ENCODE measurements at places on chromosomes 6 and 20.
A peak's percentile ranks its signal among the peaks of the same experiment; 100 is the strongest.

GRCh38 chr6:168726312-168726856, 285.4 kb downstream of the SMOC2 start:
- DNase-seq = no peak

DNA sequence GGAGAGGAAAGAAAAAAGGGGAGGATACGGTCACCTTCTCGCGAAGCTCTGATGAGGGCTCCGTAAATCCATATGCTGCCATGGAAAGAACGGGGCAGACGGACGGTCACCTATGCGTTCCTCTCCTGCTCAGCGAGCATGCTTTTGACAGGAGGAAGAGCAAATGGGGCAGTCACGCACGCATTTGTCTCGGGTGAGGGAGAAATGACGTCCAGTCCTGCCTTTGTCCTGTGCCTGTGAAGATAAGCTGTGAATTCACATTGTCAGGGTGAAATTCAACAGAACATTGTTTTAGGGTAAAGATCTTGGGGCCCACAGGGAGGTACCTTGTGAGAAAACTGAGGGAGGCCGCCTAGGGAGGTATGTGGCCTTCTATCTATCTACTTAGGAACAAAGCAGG, 83.8 kb downstream of the IRF4 start:
- DNase-seq = no peak

DNA sequence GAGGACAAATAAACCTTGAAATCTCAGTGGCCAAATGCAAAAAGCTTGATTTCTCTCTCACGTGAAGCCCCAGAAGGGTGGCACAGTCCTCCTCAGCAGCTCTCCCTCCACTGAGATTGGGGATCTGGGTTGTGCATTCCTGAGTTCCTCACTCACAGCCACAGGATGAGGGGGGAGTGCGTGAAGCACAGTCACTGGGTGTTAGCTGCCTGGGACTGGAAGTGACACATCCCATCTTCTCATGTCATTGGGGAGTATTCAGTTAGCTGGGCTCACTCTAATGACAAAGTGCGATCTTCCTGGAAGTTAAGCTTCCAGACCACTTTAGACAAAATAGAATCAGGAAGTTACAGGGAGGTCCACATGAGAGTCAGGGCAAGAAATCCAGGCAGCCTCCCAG, 192.2 kb upstream of the LRFN2 start:
- no peak for DNase-seq

GRCh38 chr6:142763205-142763604, 181.8 kb downstream of the HIVEP2 start:
- no peak for DNase-seq

- DNase-seq = no peak
These were observed 15.2 kb downstream of the COL19A1 start for GRCh38 chr6:69881322-69882151.

DNA sequence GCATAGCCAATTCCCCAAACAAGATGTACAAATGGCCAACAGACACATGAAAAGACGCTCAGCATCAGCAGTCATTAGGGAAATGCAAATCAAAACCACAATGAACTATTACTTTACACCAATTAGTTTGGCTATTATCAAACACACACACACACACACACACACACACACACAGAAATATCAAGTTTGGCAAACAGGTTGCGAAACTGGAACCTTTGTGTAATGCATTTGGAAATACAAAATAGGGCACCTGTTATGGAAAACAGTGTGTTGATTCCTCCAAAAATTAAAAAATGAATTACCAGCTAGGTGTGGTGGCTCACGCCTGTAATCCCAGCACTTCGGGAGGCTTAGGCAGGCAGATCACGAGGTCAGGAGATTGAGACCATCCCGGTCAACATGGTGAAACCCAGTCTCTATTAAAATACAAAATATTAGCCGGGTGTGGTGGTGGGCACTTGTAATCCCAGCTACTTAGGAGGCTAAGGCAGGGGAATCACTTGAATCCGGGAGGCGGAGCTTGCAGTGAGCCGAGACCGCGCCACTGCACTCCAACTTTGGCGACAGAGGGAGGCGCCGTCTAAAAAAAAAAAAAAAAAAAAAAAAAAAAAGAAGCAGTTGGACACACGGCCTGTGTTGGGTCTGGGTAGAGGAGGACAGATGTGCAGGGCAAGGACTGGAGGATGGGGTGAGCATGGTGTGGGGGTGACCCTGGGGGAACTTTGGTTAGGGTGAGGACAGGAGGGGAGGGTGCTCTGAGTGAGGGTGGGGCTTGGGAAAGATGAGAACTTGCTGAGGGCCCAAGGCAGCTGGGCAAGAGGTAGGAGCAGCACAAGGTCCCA, 23.8 kb downstream of the HLA-F start:
- no peak for DNase-seq

DNA sequence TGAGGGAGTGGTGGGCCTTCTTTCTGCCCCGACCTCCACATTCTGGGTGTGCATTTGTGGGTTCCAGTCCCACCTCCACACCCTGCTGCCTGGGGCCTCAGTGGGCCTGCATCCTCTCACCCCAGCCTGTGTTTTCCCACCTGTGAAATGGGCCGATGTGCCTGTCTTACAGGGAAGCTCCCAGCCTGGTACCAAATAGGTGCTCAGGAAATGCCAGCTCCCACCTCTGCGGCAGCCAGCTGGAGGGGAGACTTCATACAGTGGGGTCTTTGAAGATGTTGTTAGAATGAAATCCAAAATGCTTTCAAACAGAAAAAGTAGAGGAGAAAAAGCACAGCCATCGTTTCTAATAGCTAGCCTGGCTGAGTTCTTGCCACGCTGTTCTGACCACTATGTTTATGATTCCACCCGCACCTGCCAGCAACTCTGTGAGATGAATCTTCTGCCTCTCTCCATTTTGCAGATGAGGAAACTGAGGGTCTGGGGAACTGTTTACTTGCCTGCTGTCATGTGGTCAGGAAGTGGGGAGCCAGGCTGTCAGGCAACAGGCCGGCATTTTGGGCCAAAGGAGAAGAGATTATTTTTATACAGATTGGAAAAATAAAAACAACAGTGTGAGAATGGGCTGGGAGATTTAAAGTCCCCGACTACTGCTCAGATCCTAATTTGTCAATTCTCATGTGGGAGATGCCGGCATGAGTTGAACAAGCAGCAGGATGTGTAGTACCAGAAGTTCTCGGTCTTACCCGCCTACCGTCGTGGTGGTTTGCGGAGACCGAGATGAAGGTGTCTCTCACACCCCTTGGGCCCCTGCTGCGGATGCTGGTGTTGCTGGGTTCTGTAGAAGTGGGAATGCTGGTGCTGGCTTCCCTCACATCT, 4.6 kb downstream of the TMEM181 start:
- peak; percentile 50 for DNase-seq

- DNase-seq = no peak
These were observed 153.4 kb downstream of the SYNDIG1 start for GRCh38 chr20:24622856-24623255.

DNA sequence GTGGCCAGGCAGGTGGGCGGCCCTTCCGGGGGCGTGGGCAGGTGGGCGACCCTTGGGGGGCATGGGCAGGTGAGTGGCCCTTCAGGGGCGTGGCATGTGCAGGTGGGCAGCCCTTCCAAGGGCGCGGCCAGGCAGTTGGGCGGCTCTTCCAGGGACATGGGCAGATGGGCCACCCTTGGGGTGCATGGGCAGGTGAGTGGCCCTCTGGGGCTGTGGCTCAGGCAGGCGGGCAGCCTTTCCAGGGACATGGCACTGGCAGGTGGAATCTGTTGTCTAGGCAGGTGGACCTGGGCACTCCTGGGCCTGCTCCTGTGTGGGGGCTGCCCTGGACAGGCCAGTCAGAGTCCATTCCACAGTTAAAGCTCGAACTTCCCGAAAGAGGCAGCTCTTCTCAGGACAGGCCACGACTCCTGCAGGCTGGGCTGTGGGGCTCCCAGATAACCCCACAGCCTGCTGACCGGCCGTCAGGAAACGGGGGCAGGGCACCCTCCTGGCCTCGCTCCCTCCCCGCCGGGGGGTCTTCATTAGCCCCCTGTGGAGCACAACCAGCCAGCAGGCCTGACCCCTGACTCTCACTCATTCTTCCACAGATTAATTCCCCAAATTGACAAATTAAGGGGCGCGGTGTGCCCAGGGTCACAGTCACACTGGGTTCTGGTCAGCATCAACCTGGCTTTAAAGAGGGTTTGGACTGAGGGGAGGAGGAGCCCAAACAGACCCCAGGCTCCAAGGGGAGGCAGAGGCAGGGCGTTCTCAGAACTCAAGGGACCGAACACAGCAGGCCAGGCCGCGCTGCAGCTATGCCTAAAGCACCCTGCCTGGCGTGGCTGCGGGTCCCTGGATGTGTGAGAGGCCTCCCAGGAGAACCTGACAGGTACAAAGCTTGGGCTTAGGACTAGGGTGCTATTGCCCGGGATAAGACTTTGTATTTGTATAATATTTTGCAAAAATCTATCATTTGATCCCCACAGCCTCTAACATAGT, 130.0 kb downstream of the DLL1 start:
- DNase-seq = no peak

- no peak for DNase-seq
These were observed 191.4 kb downstream of the NFATC2 start for GRCh38 chr20:51350941-51351631.

DNA sequence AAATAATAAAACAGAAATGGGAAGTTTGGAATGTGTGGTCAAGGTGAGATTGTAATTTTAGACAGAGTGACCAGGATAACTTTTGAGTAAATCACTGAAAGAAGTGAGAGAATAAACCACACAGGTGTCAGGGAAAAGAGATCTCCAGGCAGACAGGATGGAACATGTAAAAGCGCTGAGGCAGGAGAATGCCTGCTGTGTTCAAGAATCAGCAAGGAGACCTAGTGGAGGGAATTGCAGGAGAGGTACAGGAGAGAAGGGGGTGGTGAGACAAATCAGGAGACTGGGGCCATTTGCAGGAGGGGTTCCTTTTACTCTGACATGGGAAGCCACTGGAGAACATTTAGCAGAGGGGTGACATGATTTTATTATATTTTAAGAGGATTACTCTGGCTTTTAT, 456.7 kb downstream of the NKAIN2 start:
- DNase-seq = no peak

- DNase-seq = no peak
These were observed 48.3 kb downstream of the ARID1B start for GRCh38 chr6:156825475-156825874.

DNA sequence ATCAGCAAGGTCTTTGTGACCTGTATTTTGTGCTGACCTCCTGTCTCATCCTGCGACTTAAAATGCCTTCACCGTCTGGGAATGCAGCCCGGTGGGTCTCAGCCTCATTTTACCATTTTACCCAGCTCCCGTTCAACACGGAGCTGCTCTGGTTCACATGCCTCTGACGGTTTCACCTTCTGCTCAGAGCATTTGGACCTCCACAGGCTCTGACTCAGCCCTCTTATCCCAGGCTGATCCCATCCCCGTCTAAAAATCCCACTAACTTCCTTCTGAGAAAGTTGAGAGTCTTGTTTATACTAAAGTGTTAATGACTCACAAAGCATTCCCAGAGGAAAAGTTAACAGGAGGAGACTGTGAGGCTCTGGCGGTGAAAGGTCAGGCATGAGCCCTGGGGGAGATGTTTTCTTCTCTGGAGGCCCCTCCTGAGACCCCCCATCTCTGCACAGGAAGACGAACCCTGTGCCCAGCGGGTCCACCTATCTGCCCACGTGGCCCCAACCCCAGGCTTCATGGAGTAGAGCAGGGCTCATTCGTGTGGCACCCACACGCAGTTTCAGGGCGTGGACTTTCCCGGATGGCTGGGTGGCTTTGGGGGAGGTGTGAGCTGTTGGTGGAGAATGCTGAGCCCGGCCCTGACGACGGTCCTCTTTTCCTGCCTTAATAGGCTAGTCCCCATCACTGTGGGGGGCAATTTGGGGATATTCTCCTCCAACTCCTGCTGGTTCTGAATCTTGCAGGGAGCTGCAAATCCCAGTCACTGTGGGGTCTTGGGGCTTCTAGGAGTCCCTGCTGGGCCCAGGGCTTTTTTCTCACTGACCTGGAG, 3.3 kb upstream of the BIRC7 start:
- DNase-seq = no peak

GRCh38 chr6:76888351-76888750, 574.9 kb downstream of the HTR1B start:
- no peak for DNase-seq

DNA sequence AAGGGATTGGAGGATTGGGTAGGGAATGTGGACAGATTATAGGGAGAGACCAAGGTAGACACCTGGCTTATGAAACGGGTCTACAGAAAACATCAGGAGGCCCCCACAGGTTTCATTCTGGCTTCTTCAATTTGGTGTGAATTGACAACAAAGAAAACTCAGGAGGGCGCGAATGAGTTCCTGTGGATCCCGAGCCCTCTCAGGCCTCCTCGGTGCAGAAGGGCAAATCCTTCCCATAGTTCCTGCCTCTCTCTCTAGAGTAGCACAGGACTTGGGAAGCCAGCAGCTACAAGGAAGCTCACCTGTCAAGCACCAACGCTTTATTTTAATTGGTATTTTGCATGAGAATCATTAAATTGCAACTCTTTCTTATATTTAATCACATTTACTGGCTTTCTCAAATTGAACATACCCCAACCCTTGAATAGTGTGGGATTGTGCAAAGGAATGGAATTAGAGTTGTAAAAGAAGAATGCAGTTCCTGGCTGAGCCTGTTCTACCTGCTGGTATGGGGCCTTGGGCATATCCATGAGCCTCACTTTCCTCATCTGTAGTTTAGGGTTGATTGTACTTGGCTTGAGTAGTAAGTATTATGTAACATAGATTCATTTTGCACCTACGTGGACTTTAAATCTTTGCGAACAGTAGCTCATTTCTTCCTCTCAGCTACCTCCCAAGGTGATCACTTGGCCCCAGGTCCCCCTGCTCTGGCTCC, 56.4 kb upstream of the PHACTR2 start:
- no peak for DNase-seq

GRCh38 chr6:83185096-83185495, 8.0 kb downstream of the PGM3 start:
- no peak for DNase-seq

DNA sequence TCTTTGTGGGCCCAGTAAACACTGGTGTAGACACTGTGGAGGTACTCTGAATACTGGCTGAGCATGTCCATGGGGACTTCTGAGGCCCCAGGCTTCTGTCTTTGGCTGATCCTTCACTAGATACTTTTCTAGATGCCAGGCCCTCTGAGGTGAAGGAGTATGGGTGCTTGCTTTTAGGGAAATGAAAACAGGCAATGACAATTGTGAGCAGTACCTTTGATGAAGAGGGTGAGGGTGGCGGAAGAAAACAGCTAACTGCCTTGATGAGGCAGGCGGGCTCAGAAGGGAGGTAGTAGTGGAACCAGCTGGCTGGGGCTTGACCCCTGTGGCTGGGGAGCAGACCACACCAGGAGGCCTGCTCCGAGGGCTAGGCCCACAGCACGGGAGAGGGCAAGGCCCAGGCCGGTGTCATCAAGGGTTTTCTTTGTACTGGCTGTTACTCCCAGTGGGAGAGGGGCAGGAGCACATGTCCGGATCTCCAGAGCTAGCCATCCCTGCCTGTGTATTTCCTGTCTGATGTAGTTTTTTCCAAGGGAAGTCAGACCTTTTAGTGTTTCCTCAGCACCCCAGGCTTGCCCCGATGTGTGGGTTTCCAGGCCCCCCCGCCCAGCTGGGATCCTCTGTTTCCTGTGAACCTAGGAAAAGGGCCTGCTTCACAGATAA, 3.9 kb downstream of the PLCG1 start:
- DNase-seq = peak; percentile 24

DNA sequence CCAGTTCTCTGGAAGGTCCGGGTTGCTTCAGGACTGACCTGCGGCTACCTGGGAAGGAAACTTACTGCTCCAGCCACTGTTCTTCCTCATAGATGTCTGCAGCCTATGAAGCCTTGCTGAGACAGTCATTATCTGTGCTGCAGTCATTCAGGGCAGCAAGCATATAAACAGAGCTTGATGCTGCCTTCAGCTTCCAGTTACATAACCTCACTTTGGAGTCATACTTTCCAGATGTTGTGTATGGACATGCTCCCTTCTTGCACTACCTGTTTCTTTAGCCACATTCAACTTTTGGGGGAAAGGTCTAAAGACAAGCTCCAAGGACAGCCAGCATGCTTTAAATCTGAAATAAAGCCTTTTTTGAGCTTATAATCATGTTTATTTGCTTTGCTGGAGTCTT, 98.1 kb downstream of the SLC24A3 start:
- DNase-seq = no peak
